Stimulated activated CD4-positive, alpha-beta T cell treated with anti-CD3 and anti-CD28 coated beads, Interleukin-1b, Interleukin-23, amount 100 ng/mL, for 24 hours (primary cell): ENCODE measurements at places on chromosomes 13 and 19.

- DNase-seq: no peak
These were observed 6.6 kb upstream of the ZNF428 start for GRCh38 chr19:43625918-43626579.

DNA sequence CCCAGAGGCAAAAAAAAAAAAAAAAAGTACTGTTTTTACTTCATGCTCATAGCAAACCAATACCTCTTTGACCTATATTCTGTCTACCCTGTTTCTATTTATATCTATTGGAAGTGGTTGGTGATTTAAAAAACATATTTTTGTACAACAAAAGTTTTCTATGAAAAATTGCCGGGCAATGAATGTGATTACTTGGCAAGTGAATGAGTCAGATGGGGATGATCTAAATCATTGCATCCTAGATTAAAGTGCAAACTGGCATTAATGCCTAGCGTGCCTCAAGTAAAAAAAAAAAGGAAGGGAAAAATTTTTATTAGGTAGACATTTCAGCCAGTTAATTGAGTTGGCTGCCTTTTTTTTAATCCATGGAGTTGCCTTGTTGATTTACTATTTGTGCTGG is 500.6 kb downstream of the KCTD12 start:
- no peak for DNase-seq

GRCh38 chr13:97986835-97987234 is 33.4 kb downstream of the IPO5 start:
- no peak for DNase-seq

- peak; percentile 30 for DNase-seq
These were observed at the start of gene RCBTB1 for GRCh38 chr13:49585220-49586157. TSS of gene RCBTB1 (minus strand) at chr13:49585558. CDS start at chr13:49567279, 18,279 bp downstream.

DNA sequence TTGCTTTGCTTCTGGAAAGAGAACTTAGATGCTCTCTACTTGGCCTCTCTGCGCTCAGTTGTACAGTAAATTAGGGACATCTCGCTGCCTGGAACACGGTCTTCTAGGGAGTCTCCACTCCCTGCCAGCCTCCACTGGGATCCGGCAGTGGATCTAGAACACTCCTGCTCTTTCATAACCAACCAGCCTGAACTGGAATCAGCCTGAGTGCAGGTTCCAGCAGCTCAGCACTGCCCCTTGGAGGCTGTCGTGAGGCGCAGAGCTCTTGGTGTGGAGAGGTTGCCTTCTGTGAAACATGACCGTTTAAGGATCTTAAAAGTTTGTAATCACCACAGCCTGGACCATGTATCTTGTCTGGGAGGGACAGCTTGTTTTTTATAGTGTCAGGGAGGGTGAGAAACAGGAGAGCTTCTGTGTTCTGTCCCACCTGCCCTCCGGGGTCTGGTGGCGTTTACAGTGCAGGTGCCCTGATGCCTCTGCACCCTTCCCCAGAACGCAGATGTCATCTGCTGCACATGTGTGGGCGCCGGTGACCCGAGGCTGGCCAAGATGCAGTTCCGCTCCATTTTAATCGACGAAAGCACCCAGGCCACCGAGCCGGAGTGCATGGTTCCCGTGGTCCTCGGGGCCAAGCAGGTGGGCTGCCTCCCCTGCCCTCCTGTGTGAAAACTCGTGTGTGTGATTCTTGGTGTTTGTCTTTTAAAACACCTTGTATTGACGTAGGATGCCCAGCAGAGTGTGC is 24.8 kb downstream of the UPF1 start:
- no peak for DNase-seq

GRCh38 chr13:23552171-23552570 is 18.0 kb upstream of the TNFRSF19 start:
- DNase-seq: no peak

GRCh38 chr13:46662690-46663089 is 109.7 kb downstream of the LRCH1 start:
- DNase-seq: no peak

GRCh38 chr19:43286096-43286495 is 16.8 kb upstream of the PSG9 start:
- no peak for DNase-seq

GRCh38 chr13:100476963-100477362 is 111.6 kb downstream of the GGACT start:
- no peak for DNase-seq

DNA sequence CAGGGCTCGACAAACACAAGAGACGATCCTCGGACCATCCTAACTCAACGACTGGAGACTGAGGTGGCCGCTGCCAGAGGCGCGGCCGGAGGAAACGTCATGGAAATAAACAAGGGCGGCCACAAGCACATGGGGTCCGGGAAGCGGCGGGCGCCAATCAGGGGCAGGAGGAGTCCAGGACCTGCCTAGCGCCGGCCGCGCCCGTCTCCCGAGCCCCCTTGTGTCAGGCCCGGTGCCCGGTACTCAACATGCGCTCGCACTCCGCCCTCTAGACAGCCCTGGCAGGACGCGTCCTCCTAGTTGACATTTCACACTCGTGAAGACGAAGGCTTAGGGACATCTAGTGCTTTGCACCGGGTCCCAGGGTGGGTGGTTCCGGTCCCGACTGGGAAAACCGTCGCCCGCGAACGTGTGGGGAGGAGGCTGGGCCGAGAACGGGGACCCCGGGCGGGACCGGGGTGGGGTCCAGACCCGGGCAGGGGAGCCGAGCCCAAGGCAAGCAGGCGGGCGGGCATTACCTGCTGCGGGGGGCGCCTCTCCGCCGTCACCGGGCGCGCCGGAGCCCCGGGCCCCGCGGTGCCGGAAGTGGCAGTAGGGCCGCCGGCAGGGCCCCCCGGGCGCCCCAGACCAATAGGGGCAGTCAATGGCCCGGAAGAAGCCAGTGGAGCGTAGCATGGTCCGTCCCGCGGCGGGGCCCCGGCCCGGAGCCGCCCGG is 442 bp downstream of the REXO1 start:
- DNase-seq: no peak

DNA sequence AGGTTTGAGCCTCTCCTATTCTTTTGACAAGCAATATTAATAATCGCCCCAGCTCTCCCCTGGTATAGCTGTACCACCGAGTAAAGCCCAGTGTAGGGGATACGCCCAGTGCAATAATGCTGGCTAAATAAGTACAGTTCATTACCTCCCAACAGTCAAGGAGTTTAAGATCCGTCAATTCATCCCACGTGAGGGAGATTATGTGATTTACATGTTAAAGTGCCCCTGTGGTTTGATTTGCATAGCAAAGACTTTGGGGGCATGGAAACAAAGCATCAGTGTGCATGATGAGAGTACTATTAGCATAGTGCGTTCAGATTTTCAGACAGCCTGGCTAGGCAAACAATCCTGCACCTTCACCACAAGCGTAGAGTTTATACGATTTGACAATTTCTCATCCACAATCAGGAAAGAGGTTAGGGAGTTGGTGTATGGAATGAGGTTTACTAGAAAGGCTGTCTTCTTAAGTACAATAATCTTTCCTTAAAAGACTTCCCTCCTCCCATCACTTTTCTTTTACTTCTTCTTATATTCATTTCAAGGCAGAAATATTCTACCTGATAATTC is 754.0 kb downstream of the DIAPH3 start:
- DNase-seq: no peak

DNA sequence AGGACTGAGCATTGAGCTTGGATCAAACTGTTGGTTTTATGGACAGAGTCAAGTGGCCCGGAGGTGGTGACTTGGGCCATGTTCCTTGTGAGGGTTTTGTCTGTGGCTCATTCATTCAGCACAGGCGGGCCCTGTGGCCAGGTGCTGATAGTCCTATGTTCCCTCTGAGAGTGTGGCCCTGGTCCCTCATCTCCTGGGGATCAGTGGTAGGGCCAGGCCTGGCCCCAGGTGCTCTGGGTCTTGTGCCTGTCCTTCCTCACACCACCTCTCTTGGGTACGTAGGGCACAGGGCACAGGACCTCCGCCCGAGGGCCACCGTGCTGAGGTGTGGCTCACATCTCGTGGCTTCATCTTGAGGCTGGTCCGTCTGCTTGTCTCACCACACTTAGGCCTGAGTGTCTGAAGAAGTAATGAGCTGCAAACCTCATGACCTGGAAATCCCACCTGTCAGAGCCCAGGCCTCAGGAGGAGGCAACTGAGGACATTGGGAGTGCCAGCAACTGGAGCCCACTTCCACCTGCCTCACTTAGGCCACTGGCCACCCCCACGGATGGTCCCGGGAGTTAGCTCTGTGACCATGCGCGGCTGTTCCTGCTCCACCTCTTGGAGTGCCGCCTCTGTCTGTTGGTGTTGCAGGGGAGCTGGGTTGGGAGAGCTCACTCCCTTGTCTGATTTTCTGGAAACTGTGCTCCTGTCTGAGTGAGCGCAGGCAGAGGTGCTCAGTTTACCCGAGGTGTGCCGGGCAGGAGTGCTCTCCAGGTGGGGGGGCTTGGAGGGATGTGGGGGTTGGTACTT is 53.4 kb downstream of the KDM4B start:
- DNase-seq: no peak
